ENCODE measurements at places on chromosomes 13 and 19.

DNA sequence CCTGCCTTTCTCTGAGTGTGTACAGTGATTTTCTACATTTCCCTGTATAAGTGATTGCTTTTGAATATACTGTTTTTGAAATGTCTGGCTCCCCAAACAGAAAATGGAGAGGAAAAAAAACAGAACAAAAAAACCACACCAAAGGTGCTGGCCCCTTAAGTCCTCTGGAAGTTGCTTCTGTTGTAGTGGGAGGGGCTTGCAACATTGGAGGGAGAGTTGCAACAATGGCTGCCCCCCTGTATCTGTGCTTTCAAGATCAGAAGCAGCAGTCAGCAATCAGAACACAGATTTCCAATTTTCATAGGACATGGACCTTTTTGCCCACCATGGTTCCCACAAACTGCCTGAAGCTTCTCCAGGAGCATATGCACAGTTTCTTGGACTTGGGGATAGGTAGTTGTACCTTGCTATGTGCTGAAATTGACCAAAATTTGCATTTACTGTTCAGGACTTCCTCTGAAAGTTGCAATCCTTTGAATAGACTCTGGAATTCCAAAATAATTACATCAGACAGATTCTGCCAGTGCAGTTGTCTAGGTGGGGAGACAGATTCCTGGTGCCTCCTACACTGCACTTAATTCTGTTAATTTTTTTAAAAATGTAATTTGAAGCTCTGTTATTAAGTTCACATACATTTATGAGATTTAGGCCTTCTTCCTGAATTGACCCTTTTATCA lies 13.8 kb downstream of the BIVM start:
- DNase-seq, result peak; percentile 12

DNA sequence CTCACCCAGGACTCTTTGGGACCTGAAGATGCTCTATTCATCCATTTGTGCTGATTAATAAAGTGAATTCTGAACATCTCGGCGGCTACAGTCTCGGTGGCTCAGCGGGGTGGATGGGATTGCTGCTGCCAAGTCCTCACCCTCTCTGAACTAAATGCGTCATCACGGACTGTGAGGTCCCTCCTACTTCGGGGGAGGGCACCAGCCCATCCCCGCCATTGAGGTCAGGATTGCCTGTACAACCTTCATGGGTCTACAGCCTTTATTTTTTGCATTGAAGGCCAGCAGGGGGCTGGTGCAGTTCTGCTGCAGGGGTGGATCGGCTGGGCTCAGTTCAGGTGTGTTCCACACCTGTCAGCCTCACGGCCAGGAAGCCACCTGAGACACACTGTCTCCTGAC lies 181.8 kb downstream of the COL4A1 start:
- DNase-seq, result no peak

DNA sequence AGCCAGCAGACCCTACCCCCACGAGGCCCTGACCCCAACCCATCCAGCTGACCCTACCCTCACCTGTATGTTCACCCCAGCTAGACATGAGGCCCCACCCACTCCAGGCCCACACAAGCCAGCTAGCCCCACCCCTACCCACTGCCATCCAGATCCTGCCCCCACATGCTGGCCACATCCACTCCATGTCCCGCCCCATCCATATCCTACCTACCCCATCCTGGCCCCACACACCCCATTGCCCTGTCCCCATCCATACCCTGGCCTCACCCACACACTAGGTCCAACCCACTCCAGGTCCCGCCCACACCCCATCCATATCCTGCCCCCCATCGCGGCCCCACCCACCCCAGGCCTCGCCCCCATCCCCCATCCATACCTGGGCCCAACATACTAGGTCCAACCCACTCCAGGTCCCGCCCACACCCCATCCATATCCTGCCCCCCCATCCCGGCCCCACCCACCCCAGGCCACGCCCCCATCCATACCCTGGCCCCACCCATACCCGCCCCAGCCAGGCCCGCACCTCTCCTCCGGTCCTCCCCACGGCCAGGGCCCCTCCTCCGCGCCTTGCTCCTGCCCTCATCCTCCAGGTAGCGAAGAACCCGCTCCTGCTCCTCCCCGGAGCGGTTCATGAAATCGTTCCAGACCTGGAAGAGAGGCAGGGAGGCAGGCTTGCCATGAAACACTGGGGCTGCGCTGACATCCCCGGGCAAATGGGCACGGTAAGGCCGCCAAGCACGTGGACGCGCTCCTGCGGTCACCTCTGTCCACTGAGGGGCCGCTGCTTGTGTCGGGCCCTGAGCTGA lies 7.2 kb downstream of the RNU6-9 start:
- no peak for DNase-seq

GRCh38 chr13:40402931-40403431 lies 263.5 kb downstream of the FOXO1 start:
- DNase-seq, result no peak

DNA sequence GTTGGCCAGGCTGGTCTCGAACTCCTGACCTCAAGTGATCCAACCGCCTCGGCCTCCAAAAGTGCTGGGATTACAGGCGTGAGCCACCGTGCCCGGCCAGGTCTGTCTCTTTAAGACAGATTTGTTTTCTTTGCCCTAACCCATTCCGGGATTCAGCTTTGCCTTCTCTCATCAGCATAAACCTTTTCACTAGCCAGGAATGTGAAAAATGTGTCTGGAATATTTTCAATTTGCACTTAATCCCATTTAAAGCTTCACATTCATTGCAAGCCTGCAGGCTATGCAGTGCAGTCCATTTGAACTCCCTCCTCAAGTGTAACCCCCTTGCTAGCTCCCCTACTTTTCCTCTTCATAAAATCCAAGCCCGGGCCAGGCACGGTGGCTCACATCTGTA lies 880 bp upstream of the TMEM160 start:
- DNase-seq, result no peak

DNA sequence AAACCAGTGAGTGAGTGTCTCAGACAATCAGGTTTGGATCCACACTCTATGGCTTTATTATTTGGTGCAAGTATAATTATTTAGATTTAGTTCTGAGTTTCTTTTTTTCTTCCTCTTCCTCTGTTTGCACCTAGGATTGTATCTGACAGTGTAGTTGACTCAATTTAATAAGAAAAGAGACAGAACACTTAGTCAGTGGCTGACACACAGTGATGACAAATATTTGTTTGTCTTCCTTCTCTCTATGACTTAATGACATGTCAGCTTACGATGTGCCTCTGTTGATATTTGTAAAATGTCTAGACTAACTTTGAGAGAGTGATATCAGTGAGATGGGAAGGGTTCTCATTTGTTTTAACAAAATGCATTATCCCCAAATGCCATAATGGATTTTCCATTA lies 129.5 kb upstream of the SLC10A2 start:
- no peak for DNase-seq

GRCh38 chr19:4594201-4594600 lies 34.7 kb upstream of the SEMA6B start:
- no peak for DNase-seq

DNA sequence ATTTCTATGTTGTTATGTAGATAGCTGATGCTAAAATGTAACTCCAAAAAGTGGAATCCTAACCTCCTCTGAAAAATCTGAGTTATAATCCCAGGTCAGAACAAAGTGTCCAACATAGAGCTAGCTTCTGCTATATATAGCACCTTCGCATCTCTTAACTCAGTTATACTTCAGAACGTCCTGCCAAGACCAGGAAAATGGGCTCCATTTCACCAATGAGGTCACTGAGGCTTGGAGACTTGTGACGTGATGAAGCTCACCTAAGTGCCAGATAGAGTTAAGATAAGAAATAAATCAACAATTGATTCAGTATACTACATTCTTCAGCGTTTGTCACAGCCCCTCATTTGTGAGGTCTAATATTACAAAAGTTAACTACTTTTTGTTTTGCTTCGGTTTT lies 88.8 kb downstream of the KCTD12 start:
- DNase-seq, result no peak

DNA sequence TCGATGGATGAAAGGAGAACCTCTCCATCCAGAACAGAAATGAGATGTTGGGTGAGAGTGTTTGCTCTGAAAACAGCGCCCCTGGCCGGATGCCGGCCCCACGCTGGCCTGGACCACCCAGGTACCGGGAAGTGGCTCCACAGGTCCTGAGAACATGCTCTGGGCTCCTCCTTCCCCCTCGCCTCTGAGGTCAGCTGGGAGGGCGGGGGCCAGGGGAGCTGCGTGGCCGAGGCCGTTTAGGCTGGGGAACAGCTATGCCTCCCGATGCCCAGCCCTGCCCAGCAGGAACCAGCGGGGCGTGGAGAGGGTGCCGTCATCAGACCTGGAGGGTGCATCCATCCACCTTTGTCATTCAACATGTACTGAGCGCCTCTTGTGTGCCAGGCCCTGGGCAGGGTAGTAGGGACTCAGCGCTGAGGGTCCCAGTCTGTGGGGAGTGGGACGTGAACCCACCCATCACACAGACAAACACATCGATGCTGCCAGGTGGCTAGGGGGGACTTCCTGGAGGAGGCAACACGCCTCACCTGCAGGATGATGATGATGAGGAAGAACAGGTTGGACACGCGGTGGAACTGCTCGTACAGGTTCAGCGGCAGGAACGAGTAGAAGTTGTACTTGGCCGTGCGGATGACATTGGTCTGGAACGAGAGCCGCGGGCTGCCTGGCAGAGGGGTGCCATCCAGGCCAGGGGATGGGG lies 4.2 kb downstream of the ATP8B3 start:
- DNase-seq, result no peak

- DNase-seq, result no peak
These were observed 610.7 kb downstream of the SLITRK5 start for GRCh38 chr13:88281841-88282240.

DNA sequence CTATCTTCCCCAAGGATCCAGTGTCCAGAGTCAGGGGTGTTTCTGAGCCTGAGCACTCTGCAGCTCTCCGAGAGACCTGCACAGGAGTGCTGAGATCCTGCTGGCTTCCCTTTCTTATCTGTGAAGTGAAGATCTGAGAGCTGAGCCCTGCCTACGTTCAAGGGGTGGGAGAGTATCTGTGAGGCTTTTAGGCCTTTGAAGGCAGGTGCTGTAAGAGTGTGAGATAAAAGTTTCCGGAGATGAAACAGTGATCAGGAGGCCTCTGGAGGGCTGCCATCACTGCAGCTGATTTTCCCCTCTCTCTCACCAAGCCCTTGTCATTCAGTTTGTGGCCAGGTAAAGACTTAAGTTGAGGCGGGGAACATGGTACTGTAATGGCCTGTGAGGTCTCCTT lies 83.1 kb downstream of the AKAP11 start:
- peak; percentile 47 for DNase-seq

DNA sequence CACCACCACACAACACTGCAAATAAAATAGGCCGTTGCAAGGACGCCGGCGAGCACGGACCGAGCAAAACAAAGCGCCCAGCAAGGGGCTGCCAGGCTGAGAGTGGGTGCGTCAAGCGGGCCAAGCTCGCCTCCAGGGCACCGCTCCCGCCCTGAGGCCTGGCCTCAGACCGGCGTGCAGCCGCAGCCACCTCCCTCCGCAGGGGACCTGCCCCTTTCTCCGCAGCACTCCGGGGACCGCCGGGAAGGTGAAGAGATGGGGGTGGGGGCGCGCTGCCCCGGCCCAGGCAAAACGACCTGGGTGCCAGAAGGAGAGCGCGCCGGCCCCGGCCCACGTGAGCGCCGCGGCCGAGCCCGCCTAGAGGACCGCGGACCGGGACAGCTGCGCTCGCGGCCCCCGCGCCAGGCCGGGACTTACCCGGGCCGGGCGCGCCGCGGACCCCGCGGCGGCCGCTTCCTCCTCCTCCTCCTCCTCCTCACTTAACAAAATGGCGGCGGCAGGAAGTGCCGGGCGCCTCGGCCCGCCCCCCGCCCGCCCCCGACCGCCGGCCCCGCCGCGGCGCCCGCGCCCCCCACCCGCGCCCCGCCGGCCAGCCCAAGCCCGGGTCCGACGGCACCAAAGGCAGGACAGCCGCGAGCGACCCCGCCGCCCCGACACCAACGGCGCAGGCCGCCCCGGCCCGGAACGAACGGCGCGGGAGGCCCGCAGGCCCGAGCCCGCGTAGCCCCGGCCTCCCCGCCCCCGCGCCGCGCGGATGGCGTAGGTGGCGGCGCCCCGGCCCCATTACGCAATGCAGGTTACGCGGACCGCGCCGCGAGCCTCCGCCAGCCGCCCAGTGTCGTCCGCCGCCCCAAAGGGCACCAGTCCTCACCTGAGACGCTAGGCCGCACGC lies 674 bp downstream of the BRD4 start:
- peak; percentile 88 for DNase-seq

GRCh38 chr19:4744451-4745174 lies 21.0 kb upstream of the DPP9 start:
- no peak for DNase-seq

GRCh38 chr19:10091895-10092641 lies 6.0 kb downstream of the SHFL start:
- no peak for DNase-seq

DNA sequence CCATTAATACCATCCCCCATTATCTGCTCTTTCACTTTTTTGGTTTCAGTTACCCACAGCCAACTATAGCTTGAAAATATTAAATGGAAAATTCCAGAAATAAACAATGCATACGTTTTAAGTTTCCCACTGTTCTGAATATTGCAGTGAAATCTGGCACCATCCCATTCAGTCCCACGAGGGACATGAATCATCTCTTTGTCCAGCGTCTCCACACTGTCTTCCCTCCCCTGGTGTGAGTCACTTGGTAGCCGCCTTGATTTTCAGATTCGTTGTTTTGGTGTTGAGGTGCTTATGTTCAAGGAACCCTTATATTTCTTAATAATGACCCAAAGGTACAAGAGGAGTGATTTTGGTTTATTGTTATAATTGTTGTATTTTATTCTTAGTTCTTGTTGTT lies 246.1 kb downstream of the DCT start:
- no peak for DNase-seq

DNA sequence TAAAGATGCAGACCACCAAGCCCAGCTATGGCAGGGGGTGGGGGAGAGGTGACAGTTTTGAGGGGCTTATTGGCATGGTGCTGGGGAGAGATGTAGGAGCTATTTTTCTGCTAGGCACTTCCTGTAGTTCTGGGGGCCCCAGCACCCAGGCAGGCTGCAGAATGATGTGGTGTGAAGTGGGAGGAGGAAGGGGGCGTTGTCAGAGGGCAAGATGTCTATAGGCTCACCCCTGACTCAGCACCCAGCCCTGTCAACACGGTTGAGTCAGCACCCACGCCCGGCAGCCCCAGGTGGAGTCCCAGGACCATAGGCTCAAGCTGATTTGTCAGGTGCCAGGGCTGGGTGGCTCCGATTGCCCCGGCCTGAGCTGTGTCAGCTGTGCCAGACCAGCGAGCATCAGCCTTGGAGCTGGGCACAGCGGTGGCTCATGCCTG lies 5.8 kb downstream of the KLF2 start:
- peak; percentile 81 for DNase-seq

DNA sequence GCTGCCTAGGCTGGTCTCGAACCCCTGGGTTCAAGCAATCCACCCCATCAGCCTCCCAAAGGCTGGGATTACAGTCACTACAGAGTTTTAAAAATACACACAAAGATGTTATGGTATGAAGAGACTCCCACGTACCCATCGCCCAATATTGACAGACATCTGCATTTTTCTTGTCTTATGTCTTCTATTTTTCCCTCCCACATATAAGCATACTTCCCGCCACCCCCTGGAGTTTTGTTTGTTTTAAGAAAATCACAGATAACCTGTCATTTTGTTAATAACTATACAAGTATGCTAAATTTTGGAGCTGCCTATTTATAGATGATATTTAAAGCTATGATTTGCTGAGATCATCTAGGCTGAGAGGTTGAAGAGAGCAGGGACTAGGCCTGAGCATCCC lies 6.2 kb upstream of the SMG9 start:
- DNase-seq, result no peak

- no peak for DNase-seq
These were observed 528.2 kb downstream of the LMO7 start for GRCh38 chr13:76164290-76164689.

- no peak for DNase-seq
These were observed 62.7 kb downstream of the SLC7A1 start for GRCh38 chr13:29532821-29533220.

All from GM20000 (cell line).